Ascending aorta (tissue), 2 donors: ENCODE measurements at places on chromosomes 1 and 21. TPM values are rescaled to one million over a fixed set of nuclear protein-coding genes. Genes with fewer than 3 reads are reported as not detected.

DNA sequence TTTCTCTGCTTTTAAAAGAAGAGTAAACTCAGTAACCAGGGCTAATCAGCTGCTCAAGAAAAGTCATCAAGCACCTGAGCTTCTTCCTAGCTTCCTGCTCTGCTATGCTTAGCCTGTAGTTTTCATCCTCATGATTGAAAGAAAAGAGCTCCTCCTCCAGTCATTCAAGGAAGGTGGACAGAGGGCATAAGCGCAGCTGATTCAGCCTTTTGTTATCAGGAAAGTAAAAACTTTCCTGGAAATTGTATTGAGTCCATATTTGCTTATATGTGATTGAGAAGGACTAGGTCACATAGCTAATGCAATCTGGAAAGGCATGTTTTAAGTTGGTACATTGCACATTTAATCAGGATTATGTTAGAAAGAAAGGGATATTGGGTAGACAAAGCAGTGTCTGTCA lies 8.5 kb upstream of the BACH1 start:
- no peak overlapping the region for H3K4me3 ChIP-seq
- H3K36me3 ChIP-seq: no peaks in the 10 kb centered on the region
- no peak overlapping the region for H3K27ac ChIP-seq

Gene SPRR4
- total RNA-seq: not detected

DNA sequence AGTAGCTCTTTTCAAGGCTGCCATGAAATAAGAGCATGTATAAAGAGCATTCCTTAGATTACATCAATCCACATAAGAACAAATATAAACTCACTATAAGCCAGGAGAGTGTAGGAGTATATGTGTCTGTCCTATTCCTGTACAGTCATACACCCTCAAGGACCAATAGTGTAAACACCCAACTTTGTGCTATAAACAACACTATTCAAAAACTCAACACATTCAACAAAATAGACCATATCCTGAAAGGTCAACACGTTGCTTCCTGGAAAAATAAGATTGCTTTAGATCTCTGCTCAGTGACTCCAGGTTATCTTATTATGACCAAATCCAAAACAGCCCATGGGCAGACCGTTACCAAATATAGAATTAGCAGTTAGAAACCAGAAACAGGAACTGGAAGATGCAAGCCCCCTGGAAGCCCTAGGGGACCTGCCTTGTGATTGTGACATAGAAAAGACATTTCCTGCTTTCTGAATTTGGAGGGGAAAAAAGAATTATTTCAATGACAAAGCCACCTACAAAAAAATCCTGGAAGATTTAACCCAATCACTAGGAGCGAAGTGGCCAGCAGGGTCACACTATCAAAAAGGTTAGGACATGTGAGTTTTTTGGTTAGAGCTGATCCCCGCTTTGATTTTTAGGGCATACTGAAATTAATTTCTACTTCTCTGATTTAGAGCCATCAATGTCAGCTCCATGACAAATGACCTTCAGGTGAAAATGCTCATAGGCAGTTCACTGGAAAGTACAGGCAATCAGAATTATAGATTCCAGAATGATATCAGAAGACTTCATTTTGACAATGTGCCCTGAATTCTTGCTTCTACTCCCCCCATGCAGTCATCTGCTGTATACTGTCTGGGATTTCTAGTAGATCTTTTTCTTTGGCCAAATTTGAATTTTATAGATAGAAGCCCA lies 59.9 kb downstream of the LRRC8C start:
- peaks cover 9% of the 10 kb centered on the region for H3K4me1 ChIP-seq
- H3K27me3 ChIP-seq: no peaks in the 10 kb centered on the region
- no peak overlapping the region for H3K4me3 ChIP-seq

- no peaks in the 10 kb centered on the region for H3K36me3 ChIP-seq
- H3K27ac ChIP-seq: no peak overlapping the region
- DNase-seq: no peak
- H3K4me1 ChIP-seq: peaks cover 16% of the 10 kb centered on the region
- no peaks in the 10 kb centered on the region for H3K27me3 ChIP-seq
- H3K4me3 ChIP-seq: no peak overlapping the region
These were observed 18.5 kb downstream of the WLS start for GRCh38 chr1:68213843-68214242.

Gene SLFNL1
- total RNA-seq: not detected

DNA sequence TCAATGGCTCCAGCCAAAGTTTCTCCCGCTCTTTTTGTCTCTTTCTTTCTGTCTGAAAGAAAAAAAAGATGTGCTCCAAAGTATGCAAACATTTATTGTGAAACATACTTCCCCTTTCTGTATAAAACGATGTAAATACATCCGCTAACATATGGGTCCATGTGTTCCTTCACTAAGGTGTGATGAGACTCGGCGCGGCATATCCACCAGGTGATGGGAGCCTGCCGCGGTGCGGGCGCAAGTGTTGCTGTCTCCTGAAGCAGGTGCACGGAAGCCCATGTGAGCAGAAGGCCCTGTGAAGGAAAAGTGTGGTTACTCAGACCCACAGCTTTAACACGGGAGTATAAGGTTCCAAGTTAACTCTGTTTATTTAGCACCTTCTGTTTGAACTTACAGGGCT lies 466.6 kb upstream of the C1orf87 start:
- H3K4me3 ChIP-seq: no peak overlapping the region
- H3K4me1 ChIP-seq: no peaks in the 10 kb centered on the region
- H3K36me3 ChIP-seq: no peaks in the 10 kb centered on the region
- no peak overlapping the region for H3K27ac ChIP-seq
- no peak for DNase-seq
- H3K27me3 ChIP-seq: no peaks in the 10 kb centered on the region

Gene SLC19A1
- total RNA-seq: 8.4 TPM

DNA sequence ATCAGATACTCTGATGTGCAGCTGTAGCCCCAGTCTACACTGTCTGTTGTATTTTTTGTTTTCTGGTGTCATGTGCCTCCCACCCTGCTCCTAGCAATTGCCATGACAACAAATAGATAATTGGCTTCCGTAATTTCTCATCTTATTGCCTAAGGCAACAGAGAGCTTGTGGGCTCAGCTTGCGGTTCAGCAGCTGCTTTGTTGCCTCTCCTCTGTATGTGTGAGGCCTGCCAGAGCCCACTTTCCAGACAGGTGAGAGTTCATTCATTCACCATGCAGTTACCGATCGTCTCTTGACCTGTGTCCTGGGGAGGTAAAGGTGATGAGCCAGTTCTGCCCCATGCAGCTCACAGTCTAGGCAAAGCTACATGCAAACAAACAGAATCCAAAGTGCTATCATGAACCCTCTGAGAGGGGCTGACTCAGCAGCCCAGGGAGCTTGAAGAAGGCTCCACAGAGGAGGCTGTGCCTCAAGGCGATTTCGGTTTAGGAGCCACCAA lies 11.9 kb downstream of the LGALS8 start:
- no peak overlapping the region for H3K27ac ChIP-seq
- H3K27me3 ChIP-seq: no peaks in the 10 kb centered on the region
- H3K36me3 ChIP-seq: peaks cover 37% of the 10 kb centered on the region

GRCh38 chr1:179036844-179037465 lies 11.3 kb downstream of the FAM20B start:
- H3K4me1 ChIP-seq: no peaks in the 10 kb centered on the region
- no peak for DNase-seq
- no peak overlapping the region for H3K4me3 ChIP-seq
- no peaks in the 10 kb centered on the region for H3K36me3 ChIP-seq

- no peak overlapping the region for H3K27ac ChIP-seq
- no peaks in the 10 kb centered on the region for H3K36me3 ChIP-seq
- no peak for DNase-seq
These were observed 4.4 kb upstream of the IGFN1 start for GRCh38 chr1:201186192-201186591.

- no peak overlapping the region for H3K4me3 ChIP-seq
- no peaks in the 10 kb centered on the region for H3K27me3 ChIP-seq
- no peaks in the 10 kb centered on the region for H3K36me3 ChIP-seq
- H3K27ac ChIP-seq: no peak overlapping the region
- no peak for DNase-seq
- no peaks in the 10 kb centered on the region for H3K4me1 ChIP-seq
These were observed 260.4 kb downstream of the BRINP2 start for GRCh38 chr1:177431123-177431522.

Gene TMEM200B
- total RNA-seq: 18.5 TPM

Gene HMGN2
- 97.7 TPM for total RNA-seq

DNA sequence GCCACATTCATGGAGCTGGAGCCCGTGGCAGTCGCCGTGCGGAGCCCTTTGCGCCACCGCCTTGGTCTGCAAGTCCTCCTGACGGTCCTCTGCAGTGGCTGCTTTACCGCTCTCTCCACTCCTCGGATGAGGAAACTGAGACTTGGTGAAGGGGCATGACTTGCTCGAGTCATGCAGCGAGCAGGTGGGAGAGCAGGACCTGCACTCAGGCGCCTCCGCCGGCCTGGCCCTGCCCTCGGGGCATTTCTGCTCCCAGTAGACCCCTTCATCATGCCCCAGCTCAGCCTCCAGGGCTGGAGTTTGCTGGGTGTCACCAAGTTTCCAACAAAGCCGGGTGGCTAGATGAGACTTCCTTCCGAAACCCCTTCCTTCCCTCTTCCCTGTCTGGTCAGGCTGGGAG lies 100.0 kb upstream of the TARDBP start:
- no peak overlapping the region for H3K27ac ChIP-seq
- H3K4me3 ChIP-seq: no peak overlapping the region
- DNase-seq: no peak
- no peaks in the 10 kb centered on the region for H3K4me1 ChIP-seq
- H3K36me3 ChIP-seq: no peaks in the 10 kb centered on the region

DNA sequence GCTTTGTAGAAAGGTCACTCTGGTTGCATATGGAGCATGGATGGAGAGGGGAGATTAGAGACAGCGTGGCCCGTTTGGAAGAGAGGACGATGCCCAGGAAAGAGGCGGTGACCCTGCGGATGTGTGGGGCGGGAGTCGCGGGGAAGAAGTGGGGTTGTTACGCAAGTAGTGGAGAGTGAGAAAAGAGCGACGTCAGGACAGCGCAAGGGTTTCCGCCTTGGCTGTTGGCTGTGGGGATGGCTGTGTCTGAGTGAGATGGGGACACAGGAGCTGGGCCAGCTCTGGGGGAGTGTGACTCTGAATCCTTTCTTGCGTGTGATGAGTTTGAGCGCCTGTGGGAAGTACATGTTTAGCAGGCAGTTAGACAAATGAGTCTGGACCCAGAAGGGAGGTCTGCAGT lies 3.8 kb downstream of the B4GALT2 start:
- no peak overlapping the region for H3K4me3 ChIP-seq
- no peaks in the 10 kb centered on the region for H3K27me3 ChIP-seq
- H3K36me3 ChIP-seq: no peaks in the 10 kb centered on the region
- no peak for DNase-seq

GRCh38 chr1:215407575-215407974 lies 159.5 kb upstream of the KCTD3 start:
- H3K36me3 ChIP-seq: no peaks in the 10 kb centered on the region
- H3K4me1 ChIP-seq: no peaks in the 10 kb centered on the region
- no peaks in the 10 kb centered on the region for H3K27me3 ChIP-seq

Gene FMOD
- total RNA-seq: 92.3 TPM

GRCh38 chr1:116679091-116679827 lies 11.7 kb upstream of the IGSF3 start:
- H3K27me3 ChIP-seq: no peaks in the 10 kb centered on the region
- H3K4me1 ChIP-seq: no peaks in the 10 kb centered on the region
- no peak for DNase-seq
- no peak overlapping the region for H3K27ac ChIP-seq
- H3K36me3 ChIP-seq: no peaks in the 10 kb centered on the region
- H3K4me3 ChIP-seq: no peak overlapping the region

DNA sequence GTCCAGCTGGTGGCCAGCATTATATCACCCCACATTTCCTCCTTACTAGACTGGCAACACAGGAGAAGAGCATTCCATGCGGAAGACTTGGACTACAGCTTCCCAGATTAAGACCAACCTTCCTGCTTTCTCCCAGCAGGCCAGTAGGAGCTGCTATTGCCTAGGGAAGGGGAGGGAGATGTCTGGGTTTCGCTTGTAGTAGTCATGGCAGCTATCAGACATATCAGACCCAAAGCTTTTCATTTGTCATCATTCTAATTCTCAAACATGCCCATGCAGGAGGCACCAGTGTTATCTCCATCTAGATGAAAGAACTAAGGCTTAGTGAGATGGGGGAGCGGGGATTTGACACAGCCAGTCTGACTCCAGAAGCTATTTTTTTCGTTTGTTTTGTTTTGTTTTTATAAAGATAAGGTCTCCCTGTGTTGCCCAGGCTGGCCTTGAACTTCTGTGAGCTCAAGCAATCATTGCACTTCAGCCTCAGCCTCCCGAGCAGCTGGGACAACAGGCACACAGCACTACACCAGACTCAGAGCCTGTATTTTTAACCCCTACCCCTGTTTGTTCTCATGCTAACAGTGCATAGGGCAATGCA lies 4.5 kb downstream of the PLA2G2A start:
- no peaks in the 10 kb centered on the region for H3K4me1 ChIP-seq
- no peaks in the 10 kb centered on the region for H3K36me3 ChIP-seq
- no peak overlapping the region for H3K27ac ChIP-seq

Gene GUCA2B
- total RNA-seq: not detected
